ENCODE measurements at places on chromosomes 5 and 9. TPM values are rescaled to one million over a fixed set of nuclear protein-coding genes. Genes with fewer than 3 reads are reported as not detected.

Gene TLX3
- total RNA-seq: not detected

Gene DOCK8
- total RNA-seq: under 0.01 TPM

Gene PRRX2
- not detected for total RNA-seq

Gene SOX30
- total RNA-seq: not detected

Gene SPATA31C1
- not detected for total RNA-seq

Gene BTNL8
- total RNA-seq: not detected

Gene SLC4A9
- total RNA-seq: not detected

Gene ZNF169
- 3.2 TPM for total RNA-seq

Gene PCDHGA8
- total RNA-seq: 0.86 TPM

Gene TMEM232
- 1.2 TPM for total RNA-seq

Gene PCDHB15
- 0.35 TPM for total RNA-seq

Gene CCL21
- not detected for total RNA-seq

Gene CENPK
- total RNA-seq: 14.7 TPM

Gene INSL4
- total RNA-seq: not detected

Gene IL17B
- total RNA-seq: not detected

Gene BARHL1
- not detected for total RNA-seq

Gene FOXD4
- not detected for total RNA-seq

Data from myometrial cell (primary cell).